IPS-NIHi11 (cell line): ENCODE measurements at places on chromosomes 12 and 14.

DNA sequence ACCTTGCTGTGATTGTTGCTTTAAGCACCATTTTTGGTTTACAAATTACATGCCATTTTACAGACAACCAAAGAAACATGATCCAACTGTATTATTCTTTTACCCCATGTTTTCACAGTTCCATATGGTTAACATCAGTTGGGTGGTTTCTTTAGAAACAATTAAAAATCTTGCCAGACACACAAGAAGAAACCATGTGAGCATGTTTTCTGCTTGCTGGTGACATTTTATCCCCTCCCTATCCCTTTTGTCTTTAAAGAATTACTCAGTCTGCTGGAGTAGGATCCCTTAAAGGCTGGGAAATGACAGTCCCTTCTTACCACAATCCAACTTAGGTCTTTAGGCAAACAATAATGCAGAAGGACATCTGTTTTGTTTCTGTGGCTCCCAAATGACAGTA is 121.8 kb upstream of the PLXNC1 start:
- no peak for DNase-seq

DNA sequence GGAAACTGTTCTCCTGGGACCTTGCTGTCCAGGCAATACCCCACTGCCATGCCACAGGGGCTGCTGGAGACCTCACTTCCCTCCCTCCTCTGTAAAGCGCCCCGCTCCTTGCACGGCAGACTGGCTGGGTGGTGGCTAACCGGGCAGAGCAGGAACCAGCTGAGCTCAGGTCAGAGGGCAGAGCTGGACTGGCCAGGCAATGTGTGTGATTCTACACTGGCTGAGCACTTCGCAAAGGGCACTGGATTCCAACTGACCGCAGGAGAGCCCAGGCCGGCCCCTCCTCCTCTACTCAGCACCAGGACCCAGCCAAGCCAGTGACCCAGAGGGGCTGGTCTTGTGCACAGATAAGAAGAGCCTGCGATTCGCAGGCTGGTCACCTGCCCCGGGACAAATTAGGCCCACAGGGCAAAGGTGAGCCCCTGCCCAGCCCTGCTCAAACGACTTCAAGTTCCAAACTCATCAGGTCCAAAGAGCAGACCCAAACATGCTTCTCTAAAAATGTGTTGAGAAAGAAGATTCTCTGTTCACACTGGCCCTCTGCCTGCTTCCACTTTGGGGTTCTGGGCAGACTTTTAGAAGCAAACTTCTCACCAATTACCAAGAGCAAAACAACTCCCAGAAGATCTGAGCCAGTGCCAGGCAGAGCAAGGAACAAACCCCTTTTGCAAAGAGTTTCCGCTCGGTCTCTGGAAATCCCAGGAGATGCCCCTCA is 54.9 kb upstream of the DIO3 start:
- no peak for DNase-seq

GRCh38 chr14:86333493-86333892 is 803.5 kb downstream of the FLRT2 start:
- no peak for DNase-seq

- DNase-seq, result no peak
These were observed 90.0 kb downstream of the MDGA2 start for GRCh38 chr14:47585447-47585846.

DNA sequence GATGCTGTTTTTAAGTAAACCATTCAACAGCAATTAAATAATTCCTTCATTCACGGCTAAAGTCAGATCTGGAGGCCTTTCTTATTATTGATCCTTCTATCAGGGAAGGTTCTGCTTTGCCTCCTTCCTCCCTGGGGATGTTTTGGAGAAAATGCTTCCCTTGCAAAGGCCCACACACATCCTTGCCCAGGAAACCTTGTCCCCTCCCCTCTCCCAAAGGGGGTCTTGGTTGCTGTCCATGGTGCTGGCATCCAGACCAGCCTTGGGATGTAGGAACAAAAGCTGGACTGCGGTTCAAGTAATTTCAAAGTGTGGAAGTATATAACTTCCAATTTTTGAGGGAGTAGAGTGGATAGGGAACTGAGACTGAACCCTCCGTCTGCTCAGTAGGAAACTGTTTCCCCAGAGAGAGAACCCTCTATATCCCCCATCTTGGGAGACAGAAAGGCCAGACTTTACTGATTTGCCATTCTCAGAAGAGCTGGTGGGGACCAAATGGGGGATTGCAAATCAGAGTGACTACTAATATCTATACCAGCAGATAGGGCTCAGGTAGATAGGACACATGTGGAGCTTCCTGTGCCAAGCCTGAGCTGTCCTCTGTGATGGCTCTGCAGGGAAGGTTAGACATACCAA is 5.6 kb downstream of the MARCHF9 start:
- DNase-seq, result peak; percentile 77
